ENCODE measurements at places on chromosomes 13 and 19. TPM values are rescaled to one million over a fixed set of nuclear protein-coding genes. Genes with fewer than 3 reads are reported as not detected.

Gene CEACAM4
- not detected for total RNA-seq

Gene SPRY2
- total RNA-seq = 17.6 TPM

DNA sequence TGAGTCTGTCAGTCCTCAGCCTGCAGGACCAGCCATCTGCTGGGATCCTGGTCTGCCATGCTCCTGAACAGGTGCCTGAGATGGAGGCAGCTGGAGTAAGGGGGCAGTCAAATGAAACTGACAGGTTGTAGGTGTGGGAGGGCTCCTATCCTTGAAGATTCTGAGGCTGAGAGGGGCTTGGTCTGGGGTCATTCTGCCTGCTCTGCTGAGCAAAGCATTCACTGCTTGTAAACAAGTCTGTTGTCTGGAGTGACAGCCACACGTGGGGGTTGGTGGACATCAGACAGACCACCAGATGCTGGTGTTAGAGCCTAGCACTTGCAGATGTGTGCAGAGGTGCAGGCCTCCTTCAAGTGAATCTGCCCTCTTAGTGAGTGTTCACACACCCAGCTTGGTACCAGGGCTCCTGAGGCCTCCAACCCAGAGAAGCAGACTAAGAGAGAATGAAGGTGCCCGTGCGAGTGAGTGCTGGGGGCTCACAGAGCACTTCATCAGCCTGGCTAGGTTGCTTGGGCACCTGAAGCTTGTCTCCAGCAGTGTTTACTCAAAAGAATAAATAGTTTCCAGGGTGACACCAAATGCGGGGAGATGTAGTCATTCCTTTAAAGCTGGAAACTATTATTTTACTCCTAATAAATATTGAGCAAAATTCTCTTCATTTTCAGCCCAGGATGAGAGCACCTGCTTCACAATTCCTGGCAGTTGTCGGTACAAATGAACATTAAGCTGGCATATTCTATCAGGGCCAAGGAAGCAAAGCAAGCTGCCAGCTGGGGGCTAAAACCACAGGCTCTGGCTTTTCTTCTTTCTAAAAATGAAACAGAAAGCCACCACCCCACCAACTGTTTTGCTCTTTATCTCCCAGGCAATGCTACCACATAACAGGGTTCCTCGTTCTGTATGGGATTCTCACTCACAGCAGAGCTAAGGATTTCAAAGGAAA is 82.3 kb downstream of the RNASEH2B start:
- DNase-seq = no peak

DNA sequence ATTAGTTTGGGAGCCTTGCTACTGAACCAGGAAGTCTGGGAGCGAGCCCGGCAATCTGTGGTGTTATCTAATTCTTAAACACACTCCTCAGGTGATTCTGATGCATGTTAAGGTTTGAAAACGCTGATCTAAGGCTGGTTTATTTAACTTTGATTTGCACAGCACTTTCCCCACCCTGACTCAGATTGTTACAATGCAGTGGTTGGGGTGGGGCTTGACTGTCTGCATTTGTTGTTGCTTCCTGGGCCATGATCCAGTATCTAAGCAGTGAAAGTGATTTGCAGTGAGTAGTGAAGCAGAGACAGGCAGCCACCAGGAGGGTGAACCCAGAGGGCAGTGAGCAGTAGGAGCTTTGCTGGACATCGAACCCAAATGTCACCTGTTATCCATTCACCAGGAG is 81.6 kb upstream of the ARGLU1 start:
- no peak for DNase-seq
